M059J (cell line): ENCODE measurements at places on chromosomes 3 and 15. TPM values are rescaled to one million over a fixed set of nuclear protein-coding genes. Genes with fewer than 3 reads are reported as not detected.

The KNG1 gene
- total RNA-seq, result not detected in 2 replicates

The SPTSSB gene
- total RNA-seq, result not detected in 2 replicates

The DOCK3 gene
- total RNA-seq, result 0.52 and 1.0 TPM in 2 replicates

The CCR5 gene
- total RNA-seq, result not detected in 2 replicates

The SLCO3A1 gene
- 1.8 and 5.9 TPM in 2 replicates for total RNA-seq

DNA sequence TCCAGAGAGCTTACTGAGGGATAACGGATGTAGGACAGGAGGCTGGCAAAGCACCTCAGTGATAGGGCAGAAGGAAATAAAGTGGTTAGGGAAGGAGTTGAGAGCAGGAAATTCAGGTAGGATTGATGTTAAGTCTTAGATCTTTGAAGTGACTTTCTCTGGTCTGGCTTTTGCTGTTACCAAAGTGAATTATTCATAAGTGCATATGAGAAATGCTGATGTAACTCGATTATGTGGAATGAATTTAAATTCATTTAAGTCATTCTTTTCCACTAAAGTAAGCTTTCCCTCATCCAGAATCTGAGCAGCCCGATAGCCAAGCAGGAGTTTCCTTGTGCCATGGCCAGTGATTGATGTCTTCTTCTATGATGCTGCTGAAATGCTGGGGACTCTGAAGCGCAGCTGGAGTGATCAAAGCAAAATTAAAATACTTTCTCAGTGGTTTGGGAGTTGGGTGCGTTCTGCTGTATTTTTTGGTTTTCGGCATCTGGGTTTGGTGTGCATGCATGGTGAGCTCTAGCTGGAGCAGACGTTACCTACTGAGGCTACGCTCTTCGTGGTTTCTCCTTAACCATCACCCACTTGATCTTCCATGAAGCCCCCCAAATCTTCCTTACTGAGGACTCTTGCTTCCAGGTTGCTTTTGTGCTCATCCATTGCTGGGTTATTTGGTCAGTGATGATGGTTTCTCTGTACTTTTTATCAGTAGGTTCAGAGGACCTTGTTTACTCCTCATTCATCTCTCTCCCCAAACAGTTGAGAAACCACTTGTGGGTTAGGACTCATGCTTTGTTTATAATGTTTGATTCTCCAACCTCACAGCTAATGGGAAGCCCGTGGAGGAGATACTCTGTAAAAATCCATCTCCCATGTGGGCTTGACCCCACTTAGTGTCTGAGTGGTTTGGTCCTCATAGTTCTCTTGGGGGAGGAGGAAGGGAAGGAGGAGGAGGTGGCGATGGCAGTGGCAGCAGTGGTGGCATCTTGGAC lies 72.5 kb downstream of the IGF1R start:
- peak; percentile 18 for DNase-seq

DNA sequence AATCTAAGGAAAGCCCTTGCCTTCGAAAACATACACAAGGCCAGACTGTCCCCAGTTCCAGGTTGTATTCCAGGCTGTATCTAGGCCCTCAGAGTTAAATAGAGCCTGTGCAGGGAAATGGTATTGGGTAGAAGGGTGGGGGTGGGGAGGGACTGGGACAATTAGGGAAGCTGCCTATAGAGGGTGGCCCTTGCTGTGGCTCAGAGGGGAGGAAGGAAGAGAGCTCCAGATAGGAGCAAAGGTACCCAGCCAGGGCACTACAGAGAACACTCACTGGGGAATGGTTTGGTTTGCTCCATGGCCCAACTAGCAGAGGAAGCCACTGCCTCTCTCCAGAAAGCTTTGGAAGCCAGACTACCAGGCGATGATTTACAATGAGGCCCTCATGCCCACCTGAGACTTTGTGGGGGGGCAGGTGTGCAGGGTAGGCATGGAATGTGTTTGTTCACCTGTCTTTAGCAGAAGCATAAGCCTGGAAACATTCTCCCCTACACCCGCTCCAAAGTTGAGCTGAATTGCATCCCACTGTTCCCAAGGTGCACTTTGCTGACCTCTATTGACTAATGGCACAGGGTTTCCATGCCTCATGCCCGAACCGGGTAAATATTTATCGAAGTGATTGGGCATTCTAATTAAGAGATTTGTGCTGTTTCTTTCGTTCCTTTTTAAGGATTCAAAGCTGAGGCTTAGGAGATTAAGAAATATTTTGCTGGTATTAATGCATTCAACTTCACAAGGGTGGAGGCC lies 6.3 kb upstream of the TLE3 start:
- DNase-seq, result no peak

DNA sequence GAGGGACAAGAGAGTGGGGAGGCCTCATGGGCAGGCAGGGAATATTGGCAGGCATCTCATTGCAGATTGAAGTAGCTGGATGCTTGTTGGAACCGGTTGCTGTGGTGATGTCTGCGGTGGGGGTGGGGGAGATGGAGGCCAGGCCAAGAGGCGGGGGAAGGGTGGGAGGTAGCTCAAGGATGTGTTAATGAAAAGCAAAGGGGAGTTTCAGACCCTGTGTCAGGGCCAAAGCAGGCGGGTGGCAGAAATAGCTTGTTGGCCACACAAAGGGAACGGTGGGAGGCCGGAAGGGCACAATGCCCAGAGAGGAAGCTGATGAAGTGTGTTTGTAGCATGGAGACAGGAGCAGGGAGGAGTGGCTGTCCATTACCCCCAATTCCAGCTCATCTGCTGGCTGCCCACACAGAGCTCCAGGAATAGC lies 28.0 kb downstream of the CCDC33 start:
- no peak for DNase-seq

- no peak for DNase-seq
Observed at GRCh38 chr15:65076486-65077290, at the start of gene KBTBD13. Gene KBTBD13 (plus strand): TSS chr15:65076746. CDS start chr15:65076816, 70 bp downstream.

GRCh38 chr3:50194903-50195500 lies 3.6 kb downstream of the GNAT1 start:
- no peak for DNase-seq

GRCh38 chr3:151196434-151196833 lies 6.6 kb downstream of the GPR171 start:
- no peak for DNase-seq

DNA sequence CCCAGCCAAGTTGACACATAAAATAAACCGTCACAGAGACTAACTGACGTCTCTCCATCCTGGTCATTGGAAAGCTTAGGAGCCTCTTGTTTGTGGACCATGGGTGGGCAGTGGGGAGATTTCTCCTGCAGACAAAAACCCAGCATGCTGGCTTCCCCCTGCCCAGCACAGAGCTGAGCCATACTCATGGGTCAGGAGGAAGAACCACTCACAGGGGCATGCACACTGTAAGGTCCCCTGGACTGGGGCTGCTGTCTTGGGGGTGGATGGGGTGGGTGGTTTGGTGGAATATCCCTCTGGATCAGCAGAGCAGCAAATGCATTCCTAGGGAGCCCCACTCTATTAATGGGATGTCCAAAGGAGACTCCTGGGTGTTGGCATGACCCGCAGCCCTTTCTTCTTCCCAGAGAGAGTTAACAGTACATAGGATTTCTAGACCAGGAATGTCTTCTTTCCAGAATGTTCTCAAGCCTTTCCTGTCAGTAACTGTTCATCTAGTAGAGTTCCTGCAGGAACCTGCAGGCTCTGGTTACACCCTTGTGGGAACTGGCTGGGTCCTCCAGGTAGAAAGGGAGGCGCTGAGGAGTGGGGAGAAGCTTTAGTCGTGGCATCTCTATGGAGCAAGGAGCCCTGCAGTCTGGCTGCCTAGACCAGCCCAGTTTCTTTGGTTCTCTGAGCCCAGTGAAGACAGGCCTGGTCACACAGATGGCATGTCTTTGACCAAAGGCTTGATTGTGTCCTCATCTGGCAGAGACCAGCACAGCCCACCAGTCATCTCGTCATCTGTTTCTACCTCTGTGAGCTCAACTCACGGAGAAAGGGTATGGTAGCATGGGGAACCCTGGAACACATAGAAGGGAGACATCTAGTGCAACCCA lies 73.4 kb upstream of the PRR23C start:
- no peak for DNase-seq

DNA sequence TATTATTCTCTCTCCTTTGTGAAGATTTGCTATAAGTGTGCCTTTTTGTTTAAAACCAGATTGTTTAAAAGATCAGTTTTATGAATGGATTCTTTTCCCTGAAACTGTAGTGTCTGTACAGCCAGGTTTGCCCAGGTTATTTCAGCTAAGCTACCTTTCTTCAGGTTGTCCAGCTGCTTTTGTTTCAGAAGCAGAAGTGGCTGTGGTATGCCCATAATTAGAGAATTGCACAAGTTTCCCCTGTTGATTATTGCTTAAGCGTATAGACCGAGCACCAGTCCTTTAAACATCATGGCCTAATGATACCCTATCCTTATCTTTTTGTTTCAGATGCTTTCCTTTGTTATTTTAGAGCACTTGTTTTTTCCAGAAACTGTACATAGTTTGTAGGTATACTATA lies 10.2 kb downstream of the ASB7 start:
- DNase-seq, result no peak

- DNase-seq, result peak; percentile 67
Observed at GRCh38 chr3:24387000-24387399, 107.7 kb downstream of the THRB start.

GRCh38 chr3:128112357-128112968 lies 11.1 kb downstream of the RUVBL1 start:
- peak; percentile 100 for DNase-seq
